ENCODE measurements at places on chromosomes 3 and 15.

DNA sequence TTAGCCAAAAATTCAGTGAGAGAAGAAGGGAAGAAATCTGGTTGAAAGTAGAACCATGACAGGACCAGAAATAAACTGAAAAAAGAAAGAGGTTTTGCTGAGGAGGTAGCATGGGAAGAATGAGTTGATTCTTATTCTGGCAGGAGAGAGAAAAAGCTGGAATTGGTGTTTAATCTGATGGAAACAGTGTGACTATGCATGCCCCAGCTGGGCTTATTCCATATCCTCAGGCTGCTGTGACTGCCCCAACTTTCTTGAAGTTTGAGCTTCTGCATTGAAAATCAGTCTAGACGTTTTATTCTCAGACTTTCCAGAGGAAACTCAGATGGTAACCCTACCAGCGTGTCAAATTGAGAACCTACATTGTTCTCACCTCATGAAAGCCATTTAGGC, 352.5 kb upstream of the DCBLD2 start:
- DNase-seq = no peak

DNA sequence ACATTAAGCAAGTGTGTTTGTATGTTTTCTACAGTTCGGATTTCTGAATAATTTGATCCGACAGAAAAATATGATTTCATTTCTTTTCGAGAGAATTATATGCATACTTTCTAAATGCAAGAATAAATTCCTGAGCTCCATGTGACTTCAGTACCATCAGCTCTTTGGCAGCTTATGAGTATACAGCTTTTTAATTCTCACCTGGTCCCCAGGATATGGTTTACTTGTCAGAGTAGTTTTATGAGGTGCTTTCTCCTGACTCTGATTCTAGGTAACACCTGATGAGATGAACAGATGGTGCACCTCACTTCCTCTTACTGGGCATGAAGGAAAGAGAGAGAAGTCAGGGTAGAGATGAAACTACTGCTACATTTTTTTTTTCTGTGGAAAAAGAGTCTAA, 3.1 kb downstream of the HGD start:
- no peak for DNase-seq

DNA sequence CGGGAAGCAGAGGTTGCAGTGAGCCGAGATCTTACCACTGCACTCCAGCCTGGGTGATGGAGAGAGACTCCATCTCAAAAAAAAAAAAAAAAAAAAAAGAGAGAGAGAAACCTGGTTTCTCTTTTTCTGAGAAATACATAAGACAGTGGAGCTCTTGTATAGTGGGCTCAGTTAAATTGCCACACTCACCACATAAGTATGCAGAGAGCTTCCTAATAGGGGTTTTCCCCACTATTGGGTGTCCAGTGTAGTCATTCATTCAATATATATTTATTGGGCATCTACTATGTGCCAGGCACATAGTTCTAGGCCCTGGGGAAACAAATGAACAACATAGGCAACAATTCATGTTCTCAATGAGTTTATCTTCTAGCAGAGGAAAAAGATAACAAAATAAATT, 48.9 kb upstream of the FMN1 start:
- DNase-seq = no peak

GRCh38 chr3:69063636-69064035, 11.5 kb upstream of the TMF1 start:
- no peak for DNase-seq

DNA sequence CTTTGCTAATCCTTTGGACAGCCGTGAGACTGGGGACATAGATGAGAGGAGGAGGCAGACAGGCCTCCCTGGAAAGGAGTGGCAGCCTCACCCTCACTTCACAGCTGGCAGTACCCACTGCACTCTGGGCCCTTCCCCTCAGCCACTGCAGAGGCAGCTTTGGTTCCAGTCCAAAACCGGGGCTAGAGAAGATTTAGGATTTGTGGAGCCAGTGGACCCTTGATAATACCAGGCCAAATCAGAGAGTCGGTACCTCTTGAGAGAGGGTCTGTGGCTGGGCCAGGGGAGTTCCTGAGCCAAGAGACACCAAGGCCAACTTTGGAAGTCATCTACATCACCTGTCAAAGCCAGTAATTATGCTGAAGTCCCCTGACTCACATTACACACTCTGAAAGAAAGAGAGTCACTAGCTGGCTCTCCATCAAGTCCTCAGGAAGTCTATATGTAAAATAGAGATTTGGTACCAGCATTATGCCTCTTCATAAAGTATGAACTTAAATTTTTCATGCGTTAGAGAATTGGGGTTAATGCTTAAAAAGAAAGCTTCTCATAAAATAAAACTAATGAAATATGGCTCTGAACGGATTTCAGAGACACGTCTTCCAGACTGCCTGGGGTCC, 244.1 kb upstream of the SEMA6D start:
- no peak for DNase-seq

DNA sequence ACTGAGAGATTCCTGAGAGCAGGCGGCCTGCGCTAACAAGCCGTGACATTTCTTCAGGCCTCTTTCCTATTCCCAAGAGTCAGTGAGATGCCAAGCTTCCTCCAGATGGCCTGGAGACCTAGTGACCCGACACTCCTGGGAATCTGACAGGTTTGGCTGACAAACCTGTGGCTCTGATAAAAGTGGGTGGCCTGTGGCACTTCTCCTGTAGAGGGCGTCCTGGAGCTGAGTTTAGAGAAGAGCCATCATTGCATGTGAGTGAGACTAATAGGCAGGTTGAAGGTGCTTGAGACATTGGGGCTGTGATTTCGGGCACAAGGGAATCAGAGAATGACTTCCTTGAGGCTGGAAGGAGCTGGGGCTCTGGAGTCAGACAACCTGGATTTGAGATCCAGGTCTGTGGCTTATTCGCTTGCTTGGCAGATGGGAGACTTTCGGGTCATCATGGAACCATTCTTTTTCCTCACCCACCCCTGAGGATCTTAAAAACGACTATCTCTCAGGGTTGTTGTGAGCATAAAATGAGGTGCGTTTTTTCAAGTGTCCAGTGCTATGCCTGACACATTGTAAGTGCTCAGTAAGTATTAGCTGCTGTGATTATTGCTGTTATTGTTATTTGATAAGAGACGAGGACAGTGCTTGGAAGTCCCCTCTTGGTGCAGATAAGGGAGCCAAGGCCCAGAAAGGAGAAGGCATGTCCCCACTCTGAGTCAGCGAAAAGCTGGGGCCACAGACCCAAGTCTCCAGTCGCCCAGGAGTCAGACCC, 77.2 kb downstream of the SCN10A start:
- DNase-seq = no peak

GRCh38 chr15:81309647-81310450, 14.1 kb downstream of the STARD5 start:
- DNase-seq = no peak

DNA sequence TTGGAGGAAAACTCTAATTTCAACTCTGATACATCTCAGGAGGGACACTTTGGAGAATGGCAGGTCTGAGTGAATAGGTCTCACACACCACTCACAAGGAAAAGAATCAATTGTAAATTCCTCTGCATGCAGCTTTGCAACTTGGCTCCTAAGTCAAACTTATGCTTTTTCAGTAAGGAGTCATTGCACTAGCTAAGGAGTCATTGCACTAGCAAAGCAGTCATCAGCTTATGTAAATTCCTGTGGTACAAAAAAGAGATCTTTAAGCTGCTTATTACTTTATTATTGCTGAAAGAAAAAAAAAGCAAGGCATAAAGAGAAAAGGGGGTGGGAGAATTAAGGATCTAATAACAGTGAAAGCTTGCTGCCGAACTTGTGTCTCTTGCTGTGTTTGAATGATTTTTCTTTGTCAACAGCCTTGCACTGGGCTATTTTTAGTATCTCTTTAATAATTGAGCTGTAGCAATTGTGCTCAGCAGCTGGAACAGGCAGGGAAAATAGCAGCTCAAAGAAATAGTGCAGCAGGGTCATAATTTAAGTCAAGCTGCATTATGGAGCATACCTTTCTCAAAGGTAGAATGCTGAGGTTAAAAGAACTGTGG, 154.3 kb upstream of the ARPP21 start:
- no peak for DNase-seq

GRCh38 chr15:39238443-39238842, 342.4 kb upstream of the THBS1 start:
- no peak for DNase-seq

DNA sequence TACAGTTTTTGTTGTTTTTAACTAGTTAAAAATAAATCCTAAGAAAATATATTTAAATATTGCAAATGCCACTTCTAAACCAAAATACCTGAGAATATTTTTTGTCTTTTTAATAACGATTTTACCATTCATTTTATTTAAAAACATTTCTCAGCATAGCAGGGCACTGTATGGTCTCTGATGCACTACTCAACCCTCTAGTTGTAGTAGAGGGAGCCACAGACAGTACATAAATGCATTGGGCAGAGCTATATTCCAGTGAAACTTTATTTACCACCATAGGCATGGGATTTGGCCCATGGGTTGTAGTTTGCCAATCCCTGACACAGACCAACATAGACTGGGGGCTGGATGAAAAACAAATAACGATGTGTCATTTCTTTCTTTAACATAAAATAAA, 214.4 kb upstream of the UBE2E1 start:
- DNase-seq = no peak

- DNase-seq = no peak
These were observed 53.9 kb downstream of the ROPN1B start for GRCh38 chr3:126022741-126023359.

DNA sequence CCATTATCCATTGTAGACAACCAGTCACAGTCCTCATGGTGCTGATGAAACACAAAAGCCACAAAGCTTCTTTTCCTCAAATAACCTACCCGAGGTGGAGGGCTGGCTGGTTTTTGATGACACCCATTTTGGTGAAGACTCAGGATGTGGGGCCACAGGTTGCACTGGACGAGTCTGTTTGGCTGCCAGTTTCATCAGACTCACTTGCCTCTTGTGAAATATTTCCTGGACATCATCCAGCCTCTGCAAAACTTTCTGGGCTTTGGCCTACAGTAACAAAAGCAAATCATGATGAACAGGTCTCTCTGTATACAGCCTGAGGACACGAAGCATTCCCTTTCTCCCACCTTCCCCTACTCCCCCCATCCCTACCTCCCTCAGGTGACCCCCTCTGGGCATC, 42.2 kb downstream of the B3GNT5 start:
- no peak for DNase-seq

- no peak for DNase-seq
These were observed 43.2 kb downstream of the MAP3K13 start for GRCh38 chr3:185406121-185406620.

GRCh38 chr15:59371458-59372351, 966 bp downstream of the MYO1E start:
- DNase-seq = no peak

GRCh38 chr3:173863551-173863950, 466.0 kb downstream of the NLGN1 start:
- DNase-seq = no peak

GRCh38 chr3:56086355-56086754, 381.9 kb downstream of the ERC2 start:
- DNase-seq = no peak

- DNase-seq = no peak
These were observed 74.3 kb downstream of the SIDT1 start for GRCh38 chr3:113606539-113607218.

Measured in SW 1271 (cell line).